ENCODE measurements at places on chromosomes 1 and 21. TPM values are rescaled to one million over a fixed set of nuclear protein-coding genes. Genes with fewer than 3 reads are reported as not detected.

Gene TRAPPC3
- polyA plus RNA-seq = 24.2 TPM

- no peak overlapping the region for H3K4me3 ChIP-seq
- no peak overlapping the region for H3K27ac ChIP-seq
- DNase-seq = no peak
- peaks cover 39% of the 10 kb centered on the region for H3K4me1 ChIP-seq
- no peaks in the 10 kb centered on the region for H3K36me3 ChIP-seq
- no peaks in the 10 kb centered on the region for H3K27me3 ChIP-seq
Measured at GRCh38 chr1:24384251-24385090, 29.1 kb downstream of the STPG1 start.

DNA sequence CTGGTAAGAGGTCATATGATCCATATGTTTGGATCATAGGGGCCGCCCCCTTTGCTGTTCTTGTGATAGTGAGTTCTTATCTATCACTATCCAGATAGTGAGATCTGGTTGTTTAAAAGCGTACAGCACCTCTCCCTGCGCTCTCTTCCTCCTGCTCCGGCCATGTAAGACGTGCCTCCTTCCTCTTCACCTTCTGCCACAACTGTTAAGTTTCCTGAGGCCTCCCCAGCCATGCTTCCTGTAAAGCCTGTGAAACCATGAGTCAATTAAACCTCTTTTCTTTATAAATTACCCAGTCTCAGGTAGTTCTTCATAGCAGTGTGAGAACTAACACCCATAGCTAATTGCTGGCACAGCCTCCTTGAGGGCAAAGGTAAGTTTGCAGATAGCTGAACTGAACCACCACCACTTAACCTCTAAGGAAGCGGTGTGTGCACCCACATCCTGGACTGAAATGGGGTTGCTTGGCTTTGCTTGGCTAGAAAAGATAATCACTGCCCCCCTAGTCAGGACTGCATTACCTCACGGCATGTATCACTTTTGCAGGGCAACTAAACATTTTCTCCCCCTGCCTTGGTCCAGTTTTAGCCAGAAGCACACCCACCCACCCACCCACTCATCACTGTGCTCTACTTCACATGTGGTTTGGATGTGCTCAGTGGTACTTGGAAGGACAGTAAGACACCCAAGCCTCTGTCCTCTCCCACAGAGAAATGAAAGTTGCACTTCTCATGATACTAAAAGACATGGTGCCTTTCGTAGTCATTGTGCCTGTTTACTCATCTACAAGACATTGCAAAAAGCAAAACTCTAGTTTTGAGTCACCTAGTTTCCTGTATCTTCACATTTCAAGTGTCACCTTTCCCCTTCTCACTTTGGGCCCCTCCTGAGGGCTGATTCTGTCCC, 23.1 kb upstream of the PTAFR start:
- peaks cover 47% of the 10 kb centered on the region for H3K36me3 ChIP-seq
- H3K4me1 ChIP-seq = peaks cover 12% of the 10 kb centered on the region
- DNase-seq = no peak
- H3K27ac ChIP-seq = no peak overlapping the region
- H3K27me3 ChIP-seq = no peaks in the 10 kb centered on the region
- no peak overlapping the region for H3K4me3 ChIP-seq

DNA sequence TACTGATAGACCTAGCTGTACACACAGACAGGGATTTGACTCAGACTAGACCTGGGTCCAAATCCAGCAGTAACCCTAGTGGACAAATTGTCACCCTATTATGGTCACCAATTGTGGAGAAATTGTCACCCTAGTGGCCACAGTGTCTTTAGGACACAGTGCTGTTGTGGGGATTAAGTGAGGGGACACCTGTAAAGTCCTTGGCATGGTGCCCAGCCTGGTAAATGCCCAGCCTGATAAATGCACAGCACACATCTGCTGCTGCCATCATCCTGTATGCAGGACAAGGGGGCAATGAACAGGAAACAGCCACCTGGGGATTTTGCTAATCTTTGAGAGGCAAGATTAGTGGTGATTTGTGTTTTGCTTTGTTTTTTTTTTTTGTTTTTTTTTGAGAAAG, 2.3 kb downstream of the TMEM61 start:
- H3K27me3 ChIP-seq = no peaks in the 10 kb centered on the region
- peaks cover 4% of the 10 kb centered on the region for H3K4me1 ChIP-seq
- H3K27ac ChIP-seq = no peak overlapping the region
